ENCODE measurements at places on chromosomes 2 and 18.
A peak's percentile ranks its signal among the peaks of the same experiment; 100 is the strongest.

- DNase-seq: no peak
Observed at GRCh38 chr2:101842471-101842870, 145.0 kb downstream of the MAP4K4 start.

DNA sequence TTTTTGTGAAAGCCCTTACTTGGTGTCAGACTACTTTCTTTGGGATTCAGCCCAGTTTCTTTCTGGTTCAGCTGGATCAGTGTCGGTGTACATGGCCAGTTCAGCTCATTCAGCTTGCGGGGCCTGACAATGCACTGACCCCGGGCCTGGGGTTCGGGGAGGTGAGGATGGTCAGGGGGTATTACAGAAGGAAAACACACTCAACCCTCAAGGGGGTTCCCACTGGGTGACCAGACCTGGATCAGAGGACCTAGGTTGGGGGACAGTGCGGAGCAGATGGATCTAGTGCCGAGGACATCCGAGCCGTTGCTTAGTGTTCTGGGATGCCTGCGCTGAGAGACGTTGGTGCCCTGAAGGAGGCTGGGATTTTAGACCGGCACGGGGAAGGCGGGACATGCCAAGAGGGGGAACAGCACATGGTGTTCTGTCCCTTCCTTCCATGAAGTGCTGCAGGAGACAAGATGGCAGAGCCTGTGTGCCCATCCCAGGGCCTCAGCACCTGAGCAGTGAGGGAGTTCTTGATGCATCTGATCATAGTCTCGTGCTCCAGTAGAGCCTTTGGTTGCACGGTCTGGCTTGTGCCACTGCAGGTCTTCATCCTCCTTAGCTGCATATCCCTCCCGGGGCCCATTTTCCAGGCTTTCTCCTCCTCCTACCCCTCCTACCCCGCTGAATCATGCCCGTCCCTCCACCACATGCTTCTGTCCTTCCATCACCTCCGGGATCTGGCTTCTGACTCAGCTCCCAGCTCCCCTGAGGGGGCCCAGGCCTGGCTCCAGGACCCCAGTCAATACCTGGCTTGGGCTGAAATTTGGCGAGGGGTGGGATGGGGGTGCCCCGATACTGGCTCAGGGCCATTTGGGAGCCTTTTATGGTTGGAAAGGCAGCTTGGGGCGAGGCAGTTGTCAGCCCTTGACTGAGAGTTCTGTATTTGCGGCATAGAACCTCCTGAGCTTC lies 18.0 kb downstream of the SPEG start:
- DNase-seq: no peak

- no peak for DNase-seq
Observed at GRCh38 chr18:4309227-4309626, 145.9 kb downstream of the DLGAP1 start.

DNA sequence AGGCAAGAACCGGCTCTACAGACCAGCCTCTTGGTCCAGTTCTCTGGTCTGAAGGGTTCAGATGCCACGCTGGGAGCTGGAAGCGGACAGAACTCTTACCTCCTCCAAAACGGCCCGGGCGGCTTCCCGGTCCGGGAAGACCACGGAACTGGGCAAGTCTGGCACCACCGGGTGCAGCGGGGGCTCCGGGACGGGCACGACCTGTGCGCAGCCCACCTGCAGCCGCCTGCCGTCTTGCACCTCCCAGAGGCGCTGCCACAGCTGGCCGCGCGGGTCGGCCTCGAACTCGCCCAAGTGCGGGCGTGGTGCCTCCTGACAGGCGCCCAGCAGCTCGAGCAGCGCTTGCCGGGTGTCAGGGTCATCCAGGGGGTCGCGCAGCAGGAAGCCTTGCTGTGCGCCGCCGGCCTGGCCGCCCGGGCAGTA lies 773 bp downstream of the CMPK2 start:
- peak; percentile 57 for DNase-seq

GRCh38 chr2:18924386-18924785 lies 335.0 kb upstream of the NT5C1B start:
- no peak for DNase-seq

- DNase-seq: no peak
Observed at GRCh38 chr2:98647636-98648035, 39.2 kb downstream of the UNC50 start.

DNA sequence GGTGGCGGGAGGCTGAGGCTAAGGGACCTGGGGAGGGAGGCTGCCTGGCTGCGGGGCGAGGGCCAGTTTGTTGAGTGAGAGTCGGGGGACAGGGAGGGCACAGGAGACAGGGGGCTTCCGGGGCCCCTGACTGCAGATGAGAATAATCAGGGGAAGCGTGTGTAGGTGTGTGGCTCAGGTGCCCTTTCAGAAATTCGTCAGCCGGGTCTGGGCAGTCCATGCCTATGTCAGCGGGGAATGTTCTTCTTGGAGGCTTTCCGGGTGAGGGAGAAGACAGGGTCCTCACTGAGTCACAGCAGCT lies 52.3 kb upstream of the OTOF start:
- no peak for DNase-seq

GRCh38 chr2:65231121-65231520 lies 3.5 kb downstream of the ACTR2 start:
- DNase-seq: no peak

DNA sequence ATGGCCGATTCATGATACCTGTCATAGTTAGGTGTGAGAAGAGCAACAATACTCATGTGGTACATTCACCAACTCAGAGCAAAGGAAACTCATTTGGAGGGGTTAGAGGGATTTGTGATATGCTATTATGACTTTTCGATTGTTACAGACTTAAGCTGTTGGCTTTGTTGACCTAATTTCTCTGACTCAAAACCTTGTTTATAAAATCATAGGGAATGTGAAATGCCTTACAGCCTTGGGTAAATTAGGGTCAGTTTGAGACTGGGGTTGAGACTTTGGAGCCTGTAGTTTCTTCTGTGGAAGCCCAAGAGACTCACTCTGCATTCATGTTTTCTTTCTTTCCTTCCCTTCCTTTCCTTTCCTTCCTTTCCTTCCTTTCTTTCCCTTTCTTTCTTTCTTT lies 261.9 kb downstream of the LRRTM1 start:
- DNase-seq: no peak

DNA sequence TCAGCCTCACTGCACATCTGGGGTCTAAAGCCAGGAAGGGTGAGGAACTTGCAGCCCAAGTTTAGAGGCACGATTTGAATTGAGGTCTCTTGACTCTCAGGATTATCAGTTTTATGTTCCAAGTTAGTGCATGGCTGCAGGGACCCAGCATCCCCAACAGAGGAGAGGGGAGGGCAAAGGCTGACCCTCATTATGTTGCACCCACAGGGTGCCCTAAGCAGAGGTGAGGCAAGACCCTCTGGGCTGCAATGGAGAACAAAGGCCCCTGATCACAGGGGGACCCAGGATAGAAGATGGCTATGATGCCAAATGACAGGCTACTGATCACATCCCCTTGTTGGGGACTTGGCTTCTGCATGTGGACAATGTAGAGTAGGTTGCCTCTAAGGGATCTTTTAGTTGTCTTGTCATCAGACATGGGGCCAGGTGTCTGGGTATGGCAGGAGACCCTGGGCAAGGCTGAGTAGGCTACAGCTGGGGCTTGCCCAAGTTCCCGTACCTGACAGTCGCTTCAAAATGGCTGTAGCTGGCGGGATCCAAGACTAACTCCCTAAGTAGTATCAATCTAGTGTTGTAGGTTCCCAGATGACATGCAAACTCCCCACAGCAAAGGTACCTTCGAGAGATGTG lies 4.5 kb upstream of the GDF7 start:
- DNase-seq: peak; percentile 21

GRCh38 chr2:171957061-171957460 lies 34.8 kb downstream of the HAT1 start:
- DNase-seq: no peak

GRCh38 chr2:193966590-193966989 lies 1690.4 kb upstream of the SLC39A10 start:
- no peak for DNase-seq

GRCh38 chr2:56287974-56288373 lies 104.2 kb downstream of the CCDC85A start:
- DNase-seq: no peak

- no peak for DNase-seq
Observed at GRCh38 chr2:131006561-131006960, 86.7 kb downstream of the FAM168B start.
